Tibial nerve (tissue), 4 donors: ENCODE measurements at places on chromosomes 1 and 21.

GRCh38 chr1:91555821-91556531 lies 55.3 kb downstream of the CDC7 start:
- no peak for DNase-seq

- DNase-seq, result no peak
Measured at GRCh38 chr1:156373546-156373945, 4.5 kb downstream of the RHBG start.

- DNase-seq, result no peak
Measured at GRCh38 chr1:77031106-77031662, 163.9 kb downstream of the ST6GALNAC5 start.

DNA sequence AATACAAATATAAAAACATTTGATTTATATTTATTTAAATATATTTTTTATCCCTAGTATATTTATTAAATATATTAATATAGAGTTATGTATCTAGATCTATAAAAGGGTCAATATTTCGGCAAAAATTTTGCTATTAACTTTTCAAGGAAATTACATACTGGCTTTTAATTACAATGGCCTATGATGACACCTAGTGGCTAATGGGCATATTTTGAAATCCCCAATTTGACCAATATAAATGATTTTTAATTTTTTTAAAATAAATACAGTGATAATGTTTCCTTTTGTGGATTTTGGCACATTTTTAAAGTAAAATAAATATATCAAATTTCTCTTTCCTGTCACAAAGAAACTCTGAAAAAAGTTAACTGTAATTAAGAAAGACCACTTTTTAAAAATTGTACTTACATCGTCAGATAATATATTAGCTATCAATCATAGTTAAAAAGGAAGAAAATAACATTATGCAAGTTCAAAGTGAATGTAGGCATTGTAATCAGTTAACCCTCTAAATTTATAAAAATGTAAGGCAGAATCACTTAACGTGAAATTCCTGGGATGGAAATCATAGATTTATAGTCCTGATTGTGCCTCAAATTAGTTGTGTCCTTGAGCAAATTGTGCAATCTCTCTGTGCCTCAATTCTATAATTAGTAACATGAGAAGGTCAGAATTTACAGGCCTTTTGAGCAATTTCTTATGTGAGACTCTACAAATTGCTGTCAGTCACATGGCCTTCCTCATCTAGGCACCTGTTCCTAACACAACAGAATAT lies 25.6 kb upstream of the RGS13 start:
- DNase-seq, result no peak

- no peak for DNase-seq
Measured at GRCh38 chr1:154219541-154219940, 1.2 kb upstream of the UBAP2L start.
